ENCODE measurements at places on chromosomes 1 and 21.

- no peak for DNase-seq
Observed at GRCh38 chr1:69294171-69294570, 273.6 kb upstream of the LRRC7 start.

DNA sequence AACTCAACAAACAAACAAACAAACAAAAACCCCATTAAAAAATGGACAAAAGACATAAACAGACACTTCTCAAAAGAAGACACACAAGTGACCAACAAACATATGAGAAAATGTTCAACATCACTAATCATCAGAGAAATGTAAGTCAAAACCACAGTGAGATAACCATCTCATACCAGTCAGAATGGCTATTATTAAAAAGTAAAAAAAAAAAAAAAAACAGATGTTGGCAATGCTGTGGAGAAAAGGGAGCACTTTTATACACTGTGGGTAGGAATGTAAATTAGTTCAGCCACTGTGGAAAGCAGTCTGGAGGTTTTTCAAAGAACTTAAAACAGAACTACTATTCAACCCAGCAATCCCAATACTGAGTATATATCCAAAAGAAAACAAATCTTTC lies 94.7 kb downstream of the PLPP3 start:
- no peak for DNase-seq

GRCh38 chr1:159501082-159501481 lies 34.7 kb downstream of the OR10J5 start:
- no peak for DNase-seq

GRCh38 chr1:59685666-59686065 lies 129.1 kb upstream of the HOOK1 start:
- DNase-seq, result no peak

DNA sequence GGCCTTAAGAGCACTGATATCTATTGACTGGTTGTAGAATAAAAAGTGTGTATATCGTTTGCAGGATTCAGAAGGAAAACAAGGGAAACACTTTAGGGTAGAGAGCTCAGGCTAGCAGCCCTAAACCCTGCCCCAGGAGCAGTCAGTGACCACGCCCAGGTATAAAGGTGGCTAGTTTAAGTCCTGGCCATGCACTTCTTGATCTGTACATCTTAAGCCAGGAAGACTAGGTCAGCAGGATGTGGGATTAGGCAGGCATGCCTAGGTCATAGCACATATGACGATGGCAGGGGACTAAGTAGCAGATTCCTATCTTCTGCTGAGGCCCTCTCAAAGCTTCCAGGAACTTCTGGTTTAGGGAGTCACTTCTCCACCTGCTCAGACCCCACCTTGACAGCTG lies 158.0 kb upstream of the CD34 start:
- no peak for DNase-seq
